ENCODE measurements at places on chromosomes 11 and 22.

DNA sequence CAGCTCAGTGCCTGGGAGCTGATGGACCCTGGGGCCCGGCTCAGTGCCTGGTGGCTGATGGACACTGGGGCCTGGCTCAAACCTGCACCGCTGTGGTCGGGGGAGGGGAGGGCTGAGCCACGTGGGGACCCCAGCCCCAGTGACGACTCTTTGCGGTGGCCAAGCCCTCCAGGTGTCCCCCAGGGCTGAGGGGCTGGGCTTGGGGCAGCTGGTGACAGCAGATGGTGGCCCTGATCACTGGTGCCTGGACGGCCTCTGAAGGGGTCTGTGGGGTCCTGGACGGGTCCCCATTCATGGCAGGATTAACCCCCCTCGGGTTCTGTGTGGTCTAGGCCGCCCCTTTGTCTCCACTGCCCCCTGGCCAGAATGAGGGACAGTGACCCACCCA, 3.4 kb upstream of the MUC5B start:
- DNase-seq = no peak

DNA sequence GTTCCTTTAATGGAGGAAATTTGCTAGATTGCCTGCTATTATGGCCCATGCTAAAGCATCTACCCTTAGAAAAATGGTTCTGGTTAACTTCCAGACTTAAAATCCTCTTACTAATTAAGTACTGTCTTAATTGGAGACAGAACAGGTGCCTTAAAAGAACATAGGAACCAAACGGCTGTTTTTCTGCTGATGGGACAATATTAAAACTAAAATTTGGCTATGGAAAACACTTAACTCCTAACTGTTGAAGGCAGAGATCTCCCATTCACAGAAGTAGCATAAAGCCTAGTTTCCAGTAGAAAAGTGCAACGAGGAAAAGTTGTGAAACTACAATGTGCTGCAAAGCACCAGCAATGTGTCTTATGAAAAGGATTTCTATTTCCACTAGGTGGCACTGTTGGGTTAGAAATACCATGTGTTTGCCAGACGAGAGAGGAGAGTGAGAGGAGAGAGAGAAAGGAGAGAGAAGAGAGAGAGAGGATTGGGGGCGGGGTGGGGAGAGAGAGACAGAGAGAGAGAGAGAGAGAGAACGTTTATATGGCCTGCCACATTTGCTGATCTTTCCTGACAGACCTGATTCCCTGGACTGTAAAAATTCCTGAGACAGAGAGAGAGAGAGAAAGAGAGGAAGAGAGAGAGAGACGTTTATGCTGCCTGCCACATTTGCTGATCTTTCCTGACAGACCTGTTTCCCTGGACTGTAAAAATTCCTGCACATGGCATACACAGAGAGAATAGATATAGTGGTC, 51.5 kb downstream of the FAM181B start:
- DNase-seq = peak; percentile 17

- no peak for DNase-seq
Observed at GRCh38 chr22:24937114-24937513, 9.4 kb downstream of the LHFPL7 start.

DNA sequence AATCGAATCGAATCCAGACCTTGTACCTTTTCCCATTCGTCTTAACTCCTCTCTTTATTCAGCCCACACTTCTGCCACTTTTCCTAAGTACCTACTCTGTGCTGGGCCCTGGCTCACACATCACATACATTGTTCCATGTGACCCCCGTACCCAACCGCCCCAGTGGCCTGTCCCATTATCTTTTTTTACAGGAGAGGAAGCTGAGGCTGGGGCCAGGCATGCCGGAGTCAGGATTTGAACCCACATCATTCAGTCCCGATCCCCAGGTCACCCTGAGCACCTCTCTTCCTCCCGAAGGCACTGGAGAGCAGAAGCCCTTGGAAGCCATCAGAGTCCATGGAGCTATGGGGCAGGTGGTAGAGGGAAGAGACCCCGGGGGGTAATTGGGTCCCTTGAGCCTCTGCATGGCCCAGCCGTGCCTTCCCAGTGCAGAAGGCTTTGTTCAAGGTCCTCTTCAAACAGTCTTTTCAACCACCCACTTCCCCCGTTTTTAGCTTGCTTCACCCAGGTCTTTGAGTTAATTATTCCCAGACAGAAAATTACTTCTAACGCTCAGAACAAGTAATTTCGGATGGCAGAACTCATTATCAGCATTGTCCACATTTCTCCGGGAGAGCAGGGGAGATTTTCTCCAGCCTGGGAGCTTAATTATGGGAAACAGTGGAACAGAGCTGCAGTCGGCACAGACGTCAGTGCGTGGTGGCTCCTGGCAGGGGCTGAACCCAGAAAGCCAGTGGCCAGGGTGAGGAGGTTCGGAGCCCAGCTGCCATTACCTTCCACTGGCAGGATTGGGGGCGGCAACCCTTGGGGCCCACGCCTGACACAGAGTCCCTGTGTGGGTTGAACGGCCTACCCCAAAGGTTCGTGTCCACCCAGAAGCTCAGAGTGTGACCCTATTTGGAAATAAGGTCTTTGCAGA, 82.4 kb upstream of the RTL6 start:
- DNase-seq = no peak

DNA sequence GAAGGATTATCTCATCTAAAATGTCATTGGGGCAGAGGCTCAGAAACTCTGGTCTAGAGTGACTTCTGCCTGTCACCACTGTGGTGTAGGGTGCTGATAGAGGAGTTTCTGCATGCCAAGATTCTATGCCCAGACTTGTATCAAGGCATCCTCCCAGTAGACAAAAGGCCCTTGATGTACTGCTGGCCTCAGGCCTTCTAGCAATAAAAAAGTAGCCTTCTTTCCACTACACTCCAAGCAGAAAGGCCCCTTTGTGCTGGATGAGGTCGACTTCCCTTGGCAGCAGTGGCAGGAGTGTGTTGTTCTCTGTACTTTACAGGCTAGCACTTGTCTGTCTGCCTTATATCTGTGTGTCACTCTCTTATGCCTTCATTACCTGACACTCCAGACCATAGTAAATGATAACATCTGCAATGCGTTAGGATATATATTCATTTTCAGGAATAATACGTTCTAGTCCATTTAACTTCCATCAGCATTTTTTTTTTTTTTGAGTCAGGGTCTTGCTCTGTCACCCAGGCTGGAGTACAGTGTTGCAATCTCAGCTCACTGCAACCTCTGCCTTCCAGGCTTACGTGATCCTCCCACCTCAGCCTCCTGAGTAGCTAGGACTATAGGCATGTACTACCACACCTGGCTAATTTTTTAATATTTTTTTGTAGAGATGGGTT, 49.5 kb upstream of the RRM1 start:
- peak; percentile 67 for DNase-seq

DNA sequence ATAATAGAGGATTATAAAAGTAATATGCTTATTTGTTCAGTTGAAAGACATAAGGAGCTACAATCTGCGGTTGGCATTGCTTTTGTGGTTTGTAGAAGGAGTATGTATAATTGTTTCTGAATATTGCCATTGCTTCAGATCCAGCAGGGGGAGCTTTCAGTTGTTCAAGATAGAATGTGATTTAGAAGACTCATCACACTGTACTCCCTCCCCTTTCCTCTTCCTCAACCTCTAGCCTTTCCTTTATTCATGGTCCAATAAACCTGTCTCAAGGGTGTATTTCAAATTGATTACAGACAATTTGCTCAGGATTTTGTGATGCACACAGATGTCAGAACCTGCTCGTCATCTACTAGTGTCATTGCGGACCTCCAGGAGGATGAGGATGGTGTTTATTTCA, 9.8 kb downstream of the PRMT3 start:
- peak; percentile 72 for DNase-seq

DNA sequence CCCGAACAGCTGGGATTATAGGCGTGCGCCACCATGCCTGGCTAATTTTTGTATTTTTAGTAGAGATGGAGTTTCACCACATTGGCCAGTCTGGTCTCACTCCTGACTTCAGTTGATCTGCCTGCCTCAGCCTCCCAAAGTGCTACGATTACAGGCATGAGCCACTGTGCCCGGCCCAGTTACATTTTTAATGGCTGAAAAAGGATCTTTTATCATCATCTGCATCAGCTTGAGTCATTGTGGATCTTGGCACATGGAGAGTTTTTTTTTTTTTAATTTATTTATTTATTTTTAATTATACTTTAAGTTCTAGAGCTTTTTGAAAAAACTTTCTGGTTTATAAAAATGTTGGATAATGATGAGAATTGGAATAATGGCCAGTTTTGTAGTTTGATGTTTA, 8.6 kb downstream of the IGHMBP2 start:
- no peak for DNase-seq

DNA sequence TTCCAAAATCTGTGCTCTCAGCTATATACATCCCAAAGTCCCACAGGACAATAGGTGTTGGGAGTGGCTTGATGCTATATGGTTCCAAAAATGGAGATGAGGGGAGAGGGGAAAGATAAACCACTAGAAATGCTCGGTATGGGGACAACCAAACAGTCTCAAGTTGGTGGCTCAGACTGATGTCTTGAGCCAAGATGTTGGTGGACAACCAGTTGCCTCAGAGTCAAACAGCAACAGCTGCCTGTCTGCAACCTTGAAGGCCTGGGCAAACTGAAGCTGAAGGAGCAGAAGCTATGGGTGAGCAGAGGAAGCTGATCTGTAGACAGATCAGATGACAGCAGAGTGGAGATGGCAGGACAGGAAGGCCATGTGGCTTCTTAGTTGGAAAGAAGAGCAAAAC, 4.0 kb downstream of the RRP8 start:
- no peak for DNase-seq

GRCh38 chr11:44110231-44110679, 14.8 kb downstream of the EXT2 start:
- DNase-seq = peak; percentile 56

GRCh38 chr11:10204021-10204420, 90.0 kb downstream of the SBF2 start:
- no peak for DNase-seq

- no peak for DNase-seq
Observed at GRCh38 chr22:32951076-32951806, 106.9 kb downstream of the SYN3 start.
